IPS DF 6.9 (cell line): ENCODE measurements at places on chromosomes 6 and 20.

- DNase-seq, result no peak
Measured at GRCh38 chr6:43101497-43101896, 25.4 kb downstream of the PTK7 start.

DNA sequence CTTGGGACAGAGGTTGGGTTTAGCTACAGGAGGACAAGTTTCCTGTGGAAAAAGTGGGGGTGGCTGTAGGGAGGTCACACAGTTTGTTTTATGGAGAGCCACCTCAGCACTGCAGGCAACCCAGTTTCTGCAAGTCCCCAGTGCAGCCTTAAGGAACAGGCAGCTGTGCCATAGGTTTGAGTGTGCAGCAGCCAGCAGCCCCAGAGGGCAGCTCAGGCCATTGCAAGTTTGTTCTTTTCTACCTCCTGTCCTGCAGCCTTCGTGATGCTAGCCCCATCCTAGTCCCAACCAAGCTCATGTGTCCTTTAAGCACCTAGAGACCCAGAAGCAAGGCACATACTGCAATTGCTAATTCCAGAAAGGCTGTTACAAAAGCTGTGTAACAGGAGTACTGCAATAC lies 58.8 kb downstream of the ZBTB9 start:
- DNase-seq, result no peak

DNA sequence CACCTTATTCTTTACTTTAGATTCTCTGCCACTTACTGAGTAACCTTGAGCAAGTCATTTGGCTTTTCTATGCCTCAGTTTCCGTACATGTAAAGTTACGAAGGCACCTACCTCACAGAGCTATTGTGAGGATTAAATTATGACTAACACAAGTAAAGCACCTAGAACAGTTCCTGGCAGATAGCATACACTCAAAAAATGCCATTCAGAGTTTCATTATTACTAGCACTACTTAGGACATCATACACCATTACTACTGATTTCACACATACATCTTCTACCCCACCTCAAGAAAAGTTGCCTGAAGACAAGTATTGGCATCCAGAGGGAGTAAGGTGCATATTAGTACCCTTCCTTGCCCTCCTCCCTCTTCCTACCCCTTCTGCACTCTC lies 107.8 kb downstream of the OGFRL1 start:
- no peak for DNase-seq

DNA sequence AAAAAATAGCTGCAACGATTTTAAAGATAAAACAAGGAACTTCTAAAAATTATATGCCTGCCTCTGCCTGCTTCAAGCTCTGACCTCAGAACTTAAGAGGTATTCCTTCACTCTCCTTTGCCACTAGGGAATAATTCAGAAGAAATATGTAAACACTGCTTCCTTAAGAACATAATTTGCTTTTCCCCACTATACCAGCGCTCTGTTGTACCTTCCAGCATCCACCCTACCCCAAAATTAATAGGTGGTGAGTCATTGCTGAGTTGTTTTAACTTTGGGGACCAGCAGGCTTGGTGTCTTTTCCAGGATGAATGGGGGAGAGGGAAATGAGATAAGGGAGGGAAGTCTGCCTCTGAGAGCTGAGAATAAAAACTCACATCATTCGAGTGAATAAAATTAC lies 107.7 kb upstream of the ATXN1 start:
- no peak for DNase-seq

GRCh38 chr20:51412951-51413481 lies 129.5 kb downstream of the NFATC2 start:
- DNase-seq, result no peak
